Mesothelial cell of epicardium (in vitro differentiated cells): ENCODE measurements at places on chromosomes 7 and 10. TPM values are rescaled to one million over a fixed set of nuclear protein-coding genes. Genes with fewer than 3 reads are reported as not detected.

DNA sequence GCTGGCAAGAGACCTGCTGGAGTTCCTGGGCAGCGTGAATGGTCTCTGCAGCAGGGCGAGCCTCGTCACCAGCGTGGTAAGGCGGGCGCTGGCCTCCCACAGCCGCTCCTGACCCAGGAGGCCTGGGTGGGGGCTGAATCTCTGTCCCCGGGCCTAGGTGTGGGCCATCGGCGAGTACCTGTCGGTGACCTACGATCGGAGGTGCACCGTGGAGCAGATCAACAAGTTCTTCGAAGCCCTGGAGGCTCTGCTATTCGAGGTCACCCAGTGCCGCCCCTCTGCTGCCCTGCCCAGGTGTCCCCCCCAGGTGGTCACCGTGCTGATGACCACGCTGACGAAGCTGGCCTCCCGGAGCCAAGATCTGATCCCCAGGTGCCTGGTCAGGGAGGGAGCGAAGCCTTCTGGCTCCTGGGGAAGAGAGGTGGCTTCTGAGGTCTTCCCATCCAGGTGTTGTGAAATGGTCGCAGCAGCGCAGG lies 15.1 kb downstream of the AP5Z1 start:
- DNase-seq, result no peak

- DNase-seq, result no peak
These were observed 30.6 kb downstream of the CPVL start for GRCh38 chr7:29115753-29116152.

GRCh38 chr7:149870701-149871483 lies 2.9 kb upstream of the ATP6V0E2 start:
- no peak for DNase-seq

DNA sequence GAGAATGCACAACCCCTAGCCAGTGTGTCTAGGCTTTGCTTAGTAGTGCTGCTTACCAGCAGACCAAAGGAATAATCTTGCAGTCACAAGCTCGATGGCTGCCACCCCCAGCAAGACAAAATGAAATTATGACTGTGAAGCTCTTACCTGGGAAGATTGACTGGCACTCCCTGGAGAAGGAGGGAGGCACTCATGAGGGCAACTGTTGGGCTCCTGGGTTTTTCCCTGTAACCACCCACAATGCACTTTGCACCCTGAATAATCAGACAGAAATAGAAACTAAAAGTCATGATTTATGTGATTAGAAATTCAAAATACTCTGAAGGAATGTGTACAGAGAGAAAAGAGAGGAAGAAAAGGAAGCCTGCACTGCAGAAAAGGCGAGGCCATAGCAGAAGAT lies 144.3 kb upstream of the DGKB start:
- DNase-seq, result no peak

DNA sequence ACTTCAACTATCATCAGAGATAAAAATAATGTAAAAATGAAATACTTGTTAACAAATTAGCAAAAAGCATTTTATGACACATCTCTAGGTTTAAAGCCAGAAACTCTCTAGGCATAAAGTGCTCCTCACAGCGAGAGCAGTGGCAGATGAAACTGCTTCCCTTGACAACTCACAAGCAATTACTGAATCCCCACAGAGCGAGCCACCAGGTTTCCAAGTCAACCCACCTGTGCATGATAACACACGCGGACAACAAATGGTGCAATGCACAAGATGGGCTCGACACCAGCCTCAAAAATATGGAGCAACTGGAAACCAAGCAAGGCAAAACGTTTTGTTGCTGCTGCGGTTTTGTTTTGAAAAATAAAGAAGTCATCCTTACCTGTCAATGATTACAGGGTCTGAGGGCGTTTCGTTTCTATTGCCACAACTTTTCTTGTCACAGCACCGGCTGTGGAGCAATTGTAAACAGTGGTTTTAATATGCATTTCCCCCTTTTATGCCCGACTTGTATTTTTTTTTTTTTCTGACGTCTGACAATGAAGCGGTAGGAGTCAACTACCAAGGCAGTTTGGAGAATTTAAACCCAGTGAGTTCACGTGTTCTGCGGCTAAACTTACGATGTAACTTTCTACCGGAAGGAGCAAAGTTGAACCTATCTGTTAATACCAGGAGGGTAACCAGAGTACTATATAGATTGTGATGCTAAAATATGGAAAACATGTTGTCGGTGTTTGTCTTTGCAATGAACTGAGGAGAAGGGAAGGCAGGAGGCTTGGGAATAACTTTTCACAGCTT lies 7.0 kb downstream of the EBF3 start:
- DNase-seq, result no peak

Gene RNF148
- total RNA-seq, result 0.18 TPM in 1 of 3 replicates, not detected in the others

Gene ZNF800
- total RNA-seq, result 22.5 to 24.8 TPM (median 23.4 TPM) in 3 replicates

Gene CADPS2
- 1.9 to 2.7 TPM (median 2.3 TPM) in 3 replicates for total RNA-seq
